Mesenchymal stem cell (in vitro differentiated cells and primary cell): ENCODE measurements at places on chromosomes 2 and 18.

- no peak overlapping the region for H3K27ac ChIP-seq
- DNase-seq, result no peak
- no peaks in the 10 kb centered on the region for H3K4me1 ChIP-seq
- H3K36me3 ChIP-seq, result no peaks in the 10 kb centered on the region
- no peak overlapping the region for H3K4me3 ChIP-seq
These were observed 166.8 kb downstream of the ANKRD30B start for GRCh38 chr18:14914771-14915170.

DNA sequence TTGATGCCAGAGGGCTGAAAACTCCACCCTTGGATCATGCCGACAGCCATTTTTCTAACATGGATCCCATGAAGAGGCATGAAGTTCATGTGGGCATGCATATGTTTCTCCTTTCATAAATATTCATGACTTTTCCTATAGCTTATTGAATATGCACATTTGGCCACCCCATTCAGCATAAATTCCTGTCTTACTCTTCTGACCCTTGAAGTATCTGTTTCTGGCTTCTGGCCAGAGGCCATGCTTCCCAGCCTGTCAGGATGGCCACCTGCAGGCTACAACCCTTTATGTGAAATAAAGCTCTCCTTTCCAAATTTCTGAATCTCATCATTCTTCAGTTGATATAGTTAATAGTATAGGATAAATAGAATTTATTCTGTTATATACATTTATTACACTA is 19.6 kb upstream of the MSTN start:
- no peaks in the 10 kb centered on the region for H3K4me1 ChIP-seq
- no peaks in the 10 kb centered on the region for H3K27me3 ChIP-seq
- DNase-seq, result no peak
- no peak overlapping the region for H3K4me3 ChIP-seq
- H3K36me3 ChIP-seq, result no peaks in the 10 kb centered on the region

GRCh38 chr2:16327326-16327725 is 338.3 kb downstream of the CYRIA start:
- H3K27ac ChIP-seq, result no peak overlapping the region
- no peaks in the 10 kb centered on the region for H3K27me3 ChIP-seq
- peaks cover 14% of the 10 kb centered on the region for H3K4me1 ChIP-seq
- no peak for DNase-seq

- H3K4me3 ChIP-seq, result no peak overlapping the region
- peak overlapping the region; percentile 82 for H3K27ac ChIP-seq
- no peaks in the 10 kb centered on the region for H3K27me3 ChIP-seq
- peak; percentile 99 for DNase-seq
- H3K4me1 ChIP-seq, result peaks cover 29% of the 10 kb centered on the region
These were observed 145.6 kb downstream of the TGIF1 start for GRCh38 chr18:3595369-3596273.

- no peak for DNase-seq
- H3K27me3 ChIP-seq, result no peaks in the 10 kb centered on the region
- H3K36me3 ChIP-seq, result no peaks in the 10 kb centered on the region
- no peaks in the 10 kb centered on the region for H3K4me1 ChIP-seq
- no peak overlapping the region for H3K27ac ChIP-seq
These were observed 243.0 kb downstream of the HNMT start for GRCh38 chr2:138207074-138207930.

GRCh38 chr2:190717764-190718651 is 69.1 kb downstream of the NAB1 start:
- DNase-seq, result no peak
- no peak overlapping the region for H3K4me3 ChIP-seq
- H3K4me1 ChIP-seq, result peaks cover 6% of the 10 kb centered on the region

DNA sequence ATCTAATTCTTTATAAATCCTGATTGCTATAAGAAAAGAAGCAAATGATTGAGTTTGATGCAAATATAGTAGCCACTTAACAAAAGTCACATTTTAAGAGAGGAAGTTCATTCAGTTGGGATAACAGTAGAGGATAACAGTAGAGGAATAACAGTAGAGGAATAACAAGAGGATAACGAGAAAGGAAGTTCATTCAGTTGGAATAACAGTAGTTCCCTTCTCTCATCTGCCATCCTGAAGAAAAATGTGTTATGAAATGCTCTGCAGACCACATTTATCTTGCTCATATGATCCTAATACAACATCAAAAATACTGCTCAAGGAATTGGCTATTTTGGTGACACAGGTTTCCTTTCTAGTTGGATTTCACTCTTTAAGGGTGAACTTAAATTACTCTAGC is 105.3 kb upstream of the UNC80 start:
- no peaks in the 10 kb centered on the region for H3K4me1 ChIP-seq
- H3K27ac ChIP-seq, result no peak overlapping the region
- DNase-seq, result no peak
- no peak overlapping the region for H3K4me3 ChIP-seq

DNA sequence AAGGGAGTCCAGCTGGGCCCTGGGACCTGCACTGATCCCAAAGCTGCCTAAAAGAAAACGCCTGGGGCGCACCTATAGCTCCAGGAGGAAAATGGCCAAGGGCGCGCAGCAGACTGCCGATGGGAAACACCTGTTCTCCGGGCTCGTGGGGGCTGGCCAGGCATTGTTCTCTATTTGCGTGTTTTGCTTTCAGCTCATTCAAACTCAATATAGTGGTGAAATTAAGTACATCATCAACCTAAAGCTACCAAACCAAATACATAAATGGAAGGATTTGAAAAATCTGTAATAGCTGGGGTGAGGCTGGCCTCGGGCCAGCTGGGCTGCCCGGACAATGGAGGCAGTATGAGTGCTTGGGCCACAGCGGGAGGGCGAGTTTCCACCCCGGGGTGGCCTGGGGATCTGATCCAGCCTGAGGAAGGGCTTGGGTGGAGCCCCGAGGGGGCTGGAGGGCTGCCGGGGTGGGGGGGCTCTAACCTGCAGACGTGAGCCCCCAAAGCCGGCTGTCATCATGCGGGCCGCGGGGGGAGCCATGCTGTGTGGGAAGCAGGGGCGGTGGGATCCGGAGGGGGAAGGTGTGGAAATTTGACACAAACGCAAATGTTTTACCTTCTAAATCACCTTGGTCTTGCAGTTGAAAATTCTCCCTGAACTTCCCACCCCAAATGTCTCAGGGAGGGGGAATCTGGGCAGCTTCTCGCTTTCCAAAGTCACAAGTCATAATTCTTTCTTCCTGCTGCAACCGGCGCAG is 77.6 kb downstream of the ASB1 start:
- no peaks in the 10 kb centered on the region for H3K27me3 ChIP-seq
- peaks cover 3% of the 10 kb centered on the region for H3K4me1 ChIP-seq
- H3K27ac ChIP-seq, result no peak overlapping the region
- no peak overlapping the region for H3K4me3 ChIP-seq
- no peaks in the 10 kb centered on the region for H3K36me3 ChIP-seq

DNA sequence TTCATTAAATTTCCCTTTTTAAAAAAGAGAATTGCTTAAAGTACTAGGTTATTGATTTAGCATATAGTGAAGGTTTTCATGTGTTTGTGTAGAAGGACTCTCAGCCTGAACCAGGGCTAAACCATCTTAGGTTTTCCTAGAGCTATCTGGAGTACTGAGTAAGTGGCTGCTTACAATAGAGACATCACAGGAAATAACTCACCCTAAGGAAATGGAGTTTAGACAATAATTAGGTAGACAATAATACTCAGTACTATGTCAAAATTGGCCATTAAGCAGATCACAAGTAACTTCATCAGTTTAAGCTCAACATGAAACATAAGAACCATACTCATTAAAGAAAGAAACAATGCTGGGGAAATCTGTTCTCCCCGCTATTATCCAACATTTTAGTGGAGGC is 240.0 kb downstream of the RND3 start:
- H3K27me3 ChIP-seq, result no peaks in the 10 kb centered on the region
- no peak for DNase-seq
- H3K4me3 ChIP-seq, result no peak overlapping the region
- no peak overlapping the region for H3K27ac ChIP-seq
- H3K4me1 ChIP-seq, result no peaks in the 10 kb centered on the region

DNA sequence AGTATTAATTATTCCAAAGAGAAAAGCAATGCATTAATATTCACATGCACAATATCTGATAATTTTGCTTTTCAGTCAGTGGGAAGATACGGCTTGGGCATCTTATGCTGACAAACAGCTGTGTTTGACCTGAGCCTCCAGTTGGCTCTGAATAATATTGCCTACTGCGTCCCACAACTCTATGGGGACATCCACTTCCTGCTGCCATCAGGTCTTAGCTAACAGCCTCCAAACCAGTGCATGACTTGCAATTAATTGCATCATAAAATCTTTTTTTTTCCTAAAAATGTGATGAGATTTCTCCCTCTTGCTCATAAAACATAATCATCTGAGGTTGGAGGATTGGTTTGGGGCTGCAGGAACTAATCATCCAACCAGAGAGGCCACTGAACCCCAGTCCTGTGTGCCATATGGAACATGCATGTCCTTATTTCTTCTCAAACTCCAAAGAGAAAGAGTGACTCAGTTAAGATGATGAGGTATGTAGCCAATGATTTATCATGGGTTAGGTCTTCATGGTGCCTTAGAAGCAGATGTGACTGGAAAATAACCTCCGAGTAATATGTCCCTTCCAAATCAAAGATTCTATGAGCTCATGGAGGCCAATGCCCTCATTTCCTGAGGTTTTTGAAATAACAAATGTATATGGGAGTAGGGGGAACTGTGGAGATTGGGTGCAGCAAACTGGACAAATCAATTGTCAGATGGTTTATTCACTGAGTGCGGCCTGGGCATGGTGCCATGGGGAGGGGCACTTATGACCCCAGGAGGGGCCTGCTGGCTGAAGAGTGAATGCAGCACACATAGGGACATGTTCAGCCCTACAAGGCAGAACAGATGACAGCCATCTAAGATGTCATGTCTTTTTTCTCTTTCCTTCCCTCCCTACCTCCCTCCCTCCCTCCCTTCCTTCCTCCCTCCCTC is 39.4 kb downstream of the EDAR start:
- no peak for DNase-seq
- no peaks in the 10 kb centered on the region for H3K4me1 ChIP-seq
- no peaks in the 10 kb centered on the region for H3K36me3 ChIP-seq
- peaks cover 45% of the 10 kb centered on the region for H3K27me3 ChIP-seq
- no peak overlapping the region for H3K27ac ChIP-seq
- H3K4me3 ChIP-seq, result no peak overlapping the region

GRCh38 chr18:44679056-44679913 is 1.4 kb upstream of the SETBP1 start:
- H3K4me1 ChIP-seq, result peaks cover 8% of the 10 kb centered on the region
- peak overlapping the region; percentile 73 for H3K4me3 ChIP-seq
- H3K36me3 ChIP-seq, result no peaks in the 10 kb centered on the region
- DNase-seq, result peak; percentile 90
- H3K27me3 ChIP-seq, result no peaks in the 10 kb centered on the region

DNA sequence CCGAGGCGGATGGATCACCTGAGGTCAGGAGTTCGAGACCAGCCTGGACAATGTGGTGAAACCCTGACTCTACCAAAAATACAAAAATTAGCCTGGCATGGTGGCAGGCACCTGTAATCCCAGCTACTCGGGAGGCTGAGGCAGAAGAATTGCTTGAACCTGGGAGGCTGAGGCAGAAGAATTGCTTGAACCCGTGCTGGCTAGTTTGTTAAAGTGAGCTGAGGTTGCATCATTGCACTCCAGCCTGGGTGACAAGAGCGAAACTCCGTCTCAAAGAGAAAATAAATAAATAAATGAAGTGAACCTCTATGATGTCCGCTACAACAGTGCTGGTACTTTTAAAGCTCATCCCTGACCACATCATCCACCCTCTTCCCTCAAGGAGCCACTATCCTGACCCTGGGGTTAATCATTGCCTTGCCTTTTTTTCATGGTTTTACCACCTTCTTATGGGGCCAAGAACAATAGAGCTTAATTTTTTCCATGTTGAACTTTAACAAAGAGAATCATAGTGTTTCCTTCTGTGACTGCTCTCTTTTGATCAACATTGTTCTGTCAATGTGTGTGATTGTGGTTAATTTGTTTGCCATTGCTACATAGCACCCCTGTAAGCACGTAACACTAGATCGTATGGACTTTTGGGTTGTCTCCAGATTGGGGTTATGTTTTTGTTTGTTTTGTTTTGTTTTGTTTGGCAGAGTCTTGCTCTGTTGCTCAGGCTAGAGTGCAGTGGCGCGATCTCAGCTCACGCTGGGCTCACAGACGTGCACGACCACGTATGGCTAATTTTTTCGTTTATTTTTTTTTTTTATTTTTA is 17.1 kb upstream of the ATRAID start:
- H3K27ac ChIP-seq, result no peak overlapping the region
- H3K27me3 ChIP-seq, result no peaks in the 10 kb centered on the region
- no peak for DNase-seq
- H3K36me3 ChIP-seq, result peaks cover 4% of the 10 kb centered on the region
- H3K4me1 ChIP-seq, result peaks cover 1% of the 10 kb centered on the region

DNA sequence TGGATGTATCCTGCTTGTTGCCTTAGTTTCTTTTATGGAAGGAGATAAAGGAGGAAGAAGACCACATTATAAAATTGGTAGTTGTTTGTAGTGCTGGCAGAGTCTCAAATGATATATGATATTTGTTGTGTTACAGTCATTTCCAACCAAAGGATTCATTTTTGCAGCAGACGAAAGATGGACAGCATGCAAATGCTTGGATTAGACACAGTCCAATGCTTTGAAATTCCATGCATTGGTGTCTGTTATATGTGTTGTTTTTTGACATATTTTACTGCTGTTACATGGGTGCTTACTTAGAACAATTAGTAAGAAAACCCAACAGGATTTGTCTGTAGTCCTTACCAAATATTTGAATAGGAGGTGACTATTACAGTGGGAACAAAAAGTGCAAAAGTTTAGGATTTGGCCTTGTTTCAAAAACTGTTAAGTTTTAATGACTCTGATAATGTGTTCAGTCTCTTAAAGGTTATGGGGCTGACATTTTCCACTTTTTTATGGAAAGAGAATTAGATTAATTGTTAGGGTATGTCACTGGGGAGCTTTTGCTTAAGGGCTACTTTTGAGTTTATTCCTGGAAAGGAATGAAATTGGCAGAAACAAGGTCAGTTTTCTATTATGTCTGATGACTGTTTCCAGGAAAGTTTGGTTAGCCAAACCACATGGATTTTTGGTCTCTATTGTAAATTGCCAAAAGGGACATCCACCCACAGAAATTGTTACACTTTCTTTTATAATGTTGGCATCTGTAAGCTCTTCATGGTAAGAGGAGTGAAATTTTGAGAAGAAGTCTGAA is 229.4 kb upstream of the MMADHC start:
- DNase-seq, result no peak
- H3K4me3 ChIP-seq, result no peak overlapping the region
- H3K27me3 ChIP-seq, result no peaks in the 10 kb centered on the region
- H3K4me1 ChIP-seq, result no peaks in the 10 kb centered on the region
- peak overlapping the region; percentile 45 for H3K27ac ChIP-seq

GRCh38 chr18:36398419-36398818 is 100.9 kb downstream of the FHOD3 start:
- H3K4me1 ChIP-seq, result peaks cover 5% of the 10 kb centered on the region
- no peak overlapping the region for H3K27ac ChIP-seq
- peaks cover 2% of the 10 kb centered on the region for H3K36me3 ChIP-seq
- DNase-seq, result no peak
- H3K27me3 ChIP-seq, result no peaks in the 10 kb centered on the region

DNA sequence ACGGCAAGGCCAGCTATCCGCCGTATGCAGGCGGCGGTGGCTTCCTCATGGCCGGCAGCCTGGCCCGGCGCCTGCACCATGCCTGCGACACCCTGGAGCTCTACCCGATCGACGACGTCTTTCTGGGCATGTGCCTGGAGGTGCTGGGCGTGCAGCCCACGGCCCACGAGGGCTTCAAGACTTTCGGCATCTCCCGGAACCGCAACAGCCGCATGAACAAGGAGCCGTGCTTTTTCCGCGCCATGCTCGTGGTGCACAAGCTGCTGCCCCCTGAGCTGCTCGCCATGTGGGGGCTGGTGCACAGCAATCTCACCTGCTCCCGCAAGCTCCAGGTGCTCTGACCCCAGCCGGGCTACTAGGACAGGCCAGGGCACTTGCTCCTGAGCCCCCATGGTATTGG is 3.1 kb downstream of the B3GNT7 start:
- no peak for DNase-seq
- peaks cover 67% of the 10 kb centered on the region for H3K27me3 ChIP-seq
- no peak overlapping the region for H3K4me3 ChIP-seq
- H3K4me1 ChIP-seq, result peaks cover 27% of the 10 kb centered on the region
- no peak overlapping the region for H3K27ac ChIP-seq
